ENCODE measurements at places on chromosomes 5 and 9. TPM values are rescaled to one million over a fixed set of nuclear protein-coding genes. Genes with fewer than 3 reads are reported as not detected.

Gene TXNDC8
- total RNA-seq: not detected

GRCh38 chr5:174315471-174315870 lies 270.0 kb downstream of the NSG2 start:
- DNase-seq: no peak

DNA sequence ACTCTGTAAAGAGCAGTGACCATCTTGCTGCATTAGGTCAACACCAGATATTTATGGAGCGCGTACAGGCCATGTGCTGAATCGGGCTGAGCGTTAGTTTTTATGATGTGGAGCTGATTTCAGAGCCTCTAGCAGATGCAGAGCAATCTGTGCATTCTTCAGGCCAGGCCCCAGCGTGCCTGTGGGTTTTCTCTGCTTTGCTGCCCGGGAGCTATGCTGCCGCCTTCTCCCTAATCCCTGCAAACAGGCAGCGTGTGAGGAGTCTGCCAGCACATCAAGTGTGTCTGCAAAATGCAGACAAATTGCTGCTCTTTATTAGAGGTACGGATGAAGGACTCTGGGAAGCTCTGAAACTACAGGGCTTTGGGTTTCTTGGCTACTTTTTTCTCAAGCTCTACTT lies 170.0 kb downstream of the NTRK2 start:
- no peak for DNase-seq

Gene NTRK2
- total RNA-seq: 3.6 TPM

DNA sequence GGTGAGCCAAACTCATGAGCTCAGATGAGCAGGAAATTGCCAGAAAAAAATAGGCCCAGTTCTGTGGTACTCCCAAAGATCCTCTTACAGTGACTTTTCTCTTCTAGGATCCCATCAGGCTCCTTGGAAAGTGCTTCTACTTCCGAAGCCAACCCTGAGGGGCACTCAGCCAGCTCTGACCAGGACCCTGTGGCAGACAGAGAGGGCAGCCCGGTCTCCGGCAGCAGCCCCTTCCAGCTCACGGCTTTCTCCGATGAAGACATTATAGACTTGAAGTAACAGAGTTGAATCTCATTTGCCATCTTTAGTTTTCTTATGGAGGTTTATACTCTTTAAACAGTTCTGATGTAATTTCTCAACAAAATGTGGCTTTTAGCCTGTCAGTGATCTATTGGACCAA lies 4.0 kb upstream of the SLC2A8 start:
- no peak for DNase-seq

GRCh38 chr9:132472199-132472598 lies 62.2 kb downstream of the CFAP77 start:
- DNase-seq: no peak

Gene STK32A
- total RNA-seq: 0.20 TPM

DNA sequence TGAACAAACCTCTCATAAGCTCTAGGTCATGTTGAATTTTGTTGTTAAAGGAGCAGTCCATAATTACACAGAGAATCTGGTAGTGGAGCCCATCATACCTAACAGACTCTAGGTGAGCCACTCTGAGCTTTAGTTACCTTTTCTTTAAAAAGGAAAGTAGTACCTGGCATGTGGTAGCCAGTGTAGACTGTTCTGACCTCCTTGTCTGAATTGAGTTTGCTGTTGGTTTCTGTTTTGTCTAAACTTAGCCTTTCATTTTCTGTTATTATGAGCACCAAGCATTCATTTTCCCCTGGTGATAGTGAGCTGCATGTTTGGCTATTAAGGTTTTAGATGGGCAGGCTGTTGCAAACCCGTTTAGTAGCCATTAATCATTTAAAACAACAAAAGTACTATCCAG lies 112.2 kb downstream of the MAST4 start:
- no peak for DNase-seq

DNA sequence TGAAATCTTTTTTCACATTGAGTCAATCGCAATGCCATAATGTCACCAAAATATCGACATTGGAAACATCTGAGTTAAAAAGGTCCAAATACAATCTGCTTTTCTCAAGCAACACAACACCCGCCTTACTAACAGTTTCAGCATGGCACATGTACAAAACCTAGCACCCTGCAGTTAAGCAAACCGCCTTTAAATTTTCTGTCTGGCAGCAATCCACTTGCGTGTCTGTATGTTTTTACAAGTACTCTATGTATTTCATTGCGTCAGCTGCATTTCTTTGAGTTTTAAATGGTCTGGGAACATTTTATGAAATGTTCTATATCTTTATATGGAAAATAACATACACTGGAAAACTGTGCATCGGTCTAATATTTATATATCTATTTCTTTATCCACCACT lies 134.6 kb downstream of the DENND1A start:
- DNase-seq: no peak

Gene PLPPR1
- total RNA-seq: not detected
